ENCODE measurements at places on chromosomes 3 and 15. TPM values are rescaled to one million over a fixed set of nuclear protein-coding genes. Genes with fewer than 3 reads are reported as not detected.

DNA sequence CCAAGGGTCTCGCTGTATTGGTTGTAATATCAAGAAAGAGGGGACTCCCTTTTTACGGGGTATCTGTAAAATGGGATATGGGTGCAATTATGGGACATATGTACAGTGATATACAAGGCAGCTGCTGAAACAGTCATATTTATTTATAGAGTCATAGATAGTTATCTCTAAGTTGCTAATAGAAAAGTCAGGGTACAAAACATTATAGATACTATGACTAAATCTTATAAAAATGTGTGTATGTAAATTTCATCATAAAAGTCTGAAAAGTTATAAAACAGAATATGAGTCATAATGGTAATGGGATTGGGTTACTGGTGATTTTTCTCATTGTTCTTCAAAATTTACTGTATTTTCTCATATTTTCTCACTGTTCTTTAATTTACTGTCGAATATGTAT lies 344.9 kb upstream of the SLCO3A1 start:
- no peaks in the 10 kb centered on the region for H3K36me3 ChIP-seq
- H3K4me1 ChIP-seq = no peaks in the 10 kb centered on the region
- DNase-seq = no peak
- H3K27ac ChIP-seq = no peak overlapping the region

Gene ZPLD1
- not detected for polyA plus RNA-seq

Gene SUSD5
- polyA plus RNA-seq = 0.17 TPM

DNA sequence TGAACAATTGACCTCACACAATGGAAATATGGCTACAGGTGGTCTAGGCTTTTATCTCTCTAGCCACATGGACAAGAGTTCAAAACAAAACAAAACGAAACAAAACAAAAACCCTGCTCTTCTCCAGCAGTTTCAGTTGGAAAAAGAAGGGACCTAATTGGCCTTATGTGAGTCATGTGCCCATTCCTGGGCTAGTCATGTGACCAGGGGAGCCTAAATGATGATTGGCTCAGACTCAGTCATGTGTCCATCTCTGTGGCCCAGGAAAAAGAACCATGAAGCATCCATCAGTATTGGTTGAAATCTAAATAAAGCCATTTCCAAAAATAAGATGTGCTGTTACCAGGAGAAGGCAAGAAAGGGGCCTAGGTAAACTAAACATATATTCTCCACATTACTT lies 96.8 kb downstream of the ANXA2 start:
- H3K4me1 ChIP-seq = peaks cover 3% of the 10 kb centered on the region
- no peak overlapping the region for H3K27ac ChIP-seq
- H3K36me3 ChIP-seq = no peaks in the 10 kb centered on the region
- H3K4me3 ChIP-seq = no peak overlapping the region
- no peak for DNase-seq

Gene LHFPL4
- 0.01 TPM for polyA plus RNA-seq

DNA sequence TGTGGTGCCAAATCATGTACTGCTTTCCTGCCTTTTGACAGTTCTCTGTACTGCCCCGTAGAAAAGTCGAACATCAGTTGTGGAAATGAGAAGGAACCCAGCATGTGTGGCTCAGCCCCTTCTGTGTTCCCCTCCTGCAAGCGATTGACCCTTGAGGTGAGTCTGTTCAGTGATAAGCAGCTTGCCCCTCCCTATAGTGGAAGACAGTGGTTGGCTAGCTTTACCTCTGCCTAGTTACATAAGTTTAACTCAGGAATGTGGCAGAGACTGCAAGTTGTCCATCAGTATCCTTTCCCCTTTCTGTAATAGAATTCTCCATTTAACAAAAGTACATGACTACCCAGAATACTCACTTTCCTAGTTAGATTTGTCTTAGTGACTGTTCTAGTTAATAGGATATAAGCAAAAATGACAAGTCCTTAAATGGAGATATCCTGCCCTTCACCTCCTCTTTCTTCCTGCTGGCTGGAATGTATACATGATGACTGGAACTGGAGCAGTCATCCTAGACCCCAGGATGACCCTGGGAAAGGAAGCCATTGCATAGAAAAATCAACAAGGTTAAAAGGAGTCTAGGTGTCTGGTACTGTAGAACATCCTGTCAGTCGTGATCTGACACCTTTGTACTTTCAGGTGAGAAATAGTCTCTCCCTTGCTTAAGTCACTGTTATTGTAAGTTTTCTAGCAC lies 10.6 kb downstream of the SETMAR start:
- H3K27ac ChIP-seq = no peak overlapping the region
- no peaks in the 10 kb centered on the region for H3K27me3 ChIP-seq
- H3K36me3 ChIP-seq = peaks cover 26% of the 10 kb centered on the region
- no peaks in the 10 kb centered on the region for H3K4me1 ChIP-seq
- no peak for DNase-seq

Gene SPSB4
- polyA plus RNA-seq = 0.65 TPM
